Stimulated activated CD8-positive, alpha-beta memory T cell treated with anti-CD3 and anti-CD28 coated beads, Interleukin-15, amount 100 ng/mL, for 1 hour (primary cell): ENCODE measurements at places on chromosomes 2 and 18.
A peak's percentile ranks its signal among the peaks of the same experiment; 100 is the strongest.

GRCh38 chr2:27925766-27926472 lies 35.4 kb downstream of the BABAM2 start:
- no peak for DNase-seq

- DNase-seq = no peak
Measured at GRCh38 chr2:169366066-169366465, 3.7 kb upstream of the LRP2 start.

GRCh38 chr2:69017080-69017479 lies 4.1 kb downstream of the ANTXR1 start:
- DNase-seq = no peak

- no peak for DNase-seq
Measured at GRCh38 chr2:126908721-126909177, 10.1 kb downstream of the TEX51 start.

DNA sequence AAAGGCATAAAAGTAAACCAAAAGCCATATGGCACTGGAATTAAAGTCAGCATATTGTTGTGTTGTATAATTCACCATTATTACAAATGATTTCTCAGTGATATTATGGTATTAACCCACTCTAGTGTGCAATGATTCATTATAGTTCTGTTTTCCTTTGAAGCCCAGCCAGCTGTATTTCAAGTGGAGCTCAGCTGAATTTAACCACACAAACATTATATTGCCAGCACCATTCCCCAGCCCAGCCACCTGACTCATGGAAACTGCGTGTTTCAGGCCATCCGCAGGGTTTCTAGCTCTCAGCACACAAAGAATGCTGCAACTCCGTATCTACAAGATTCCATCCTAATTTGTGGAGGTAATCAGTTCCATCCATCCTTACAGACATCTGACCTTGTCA lies 166.8 kb upstream of the CHAC2 start:
- DNase-seq = no peak

GRCh38 chr2:69789772-69790600 lies 39.5 kb upstream of the GMCL1 start:
- no peak for DNase-seq

GRCh38 chr2:122545821-122546220 lies 790.4 kb downstream of the TSN start:
- no peak for DNase-seq

- DNase-seq = no peak
Measured at GRCh38 chr2:205684871-205685313, 2.6 kb downstream of the NRP2 start.

GRCh38 chr2:163800951-163801381 lies 65.2 kb upstream of the FIGN start:
- DNase-seq = no peak

DNA sequence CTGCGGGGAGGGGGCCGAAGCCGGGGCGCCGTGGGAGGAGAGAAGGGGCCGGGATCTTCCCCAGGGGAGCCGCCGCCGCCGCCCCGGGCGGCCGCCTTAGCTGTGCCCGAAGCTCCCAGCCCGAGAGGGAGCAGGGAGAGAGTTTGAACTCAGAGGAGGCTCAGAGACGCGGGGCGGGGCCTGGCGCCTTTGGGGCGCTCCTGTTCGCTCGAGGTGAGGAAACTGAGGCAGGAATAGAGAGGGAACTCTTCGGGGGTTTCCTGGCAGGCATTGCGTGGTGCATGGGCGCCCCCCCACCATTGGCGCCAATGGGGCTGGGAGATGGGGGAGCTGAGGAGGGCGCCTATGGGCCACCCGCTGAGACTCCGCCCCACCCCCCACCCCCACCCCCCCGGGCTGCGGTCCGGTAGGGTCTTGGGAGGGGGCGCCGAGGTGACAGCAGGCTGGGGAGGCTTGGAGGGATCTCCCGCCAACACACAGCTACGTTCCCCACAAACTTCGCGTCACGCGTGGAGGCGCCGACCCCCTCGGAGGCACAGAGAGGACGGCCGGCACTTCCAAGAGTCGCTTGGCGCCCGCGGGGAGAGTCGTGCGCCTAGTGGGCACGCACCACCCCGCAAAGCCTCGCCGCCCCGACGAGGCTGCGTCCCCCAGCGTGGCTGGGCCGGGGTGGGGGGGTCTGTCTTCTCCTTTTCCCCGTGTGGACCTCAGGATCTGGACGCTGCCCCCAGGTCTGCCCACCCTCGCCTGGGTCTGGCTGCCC lies 680 bp downstream of the CTDSP1 start:
- DNase-seq = no peak

DNA sequence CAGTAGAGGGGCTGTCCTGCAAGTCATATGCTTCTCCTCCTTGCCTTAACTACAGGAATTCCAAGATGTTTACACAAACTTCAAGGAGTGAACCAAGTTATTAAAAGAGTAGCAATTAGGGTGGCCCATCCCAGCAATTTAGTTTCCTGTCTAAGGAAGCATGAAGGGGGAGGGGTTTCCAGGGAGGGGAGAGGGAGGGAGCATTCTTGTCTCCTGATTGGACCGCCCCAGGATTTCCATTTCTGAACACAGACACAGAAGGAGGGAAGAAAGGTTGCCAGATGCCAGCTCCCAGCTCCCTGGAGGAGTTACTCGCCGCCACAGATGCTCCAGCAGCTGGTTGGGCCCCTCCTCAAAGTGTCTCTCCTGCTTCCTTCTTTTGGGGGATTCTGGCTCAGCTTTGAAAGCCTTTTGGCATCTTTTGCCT lies 107.6 kb downstream of the TRIB2 start:
- no peak for DNase-seq

- no peak for DNase-seq
Measured at GRCh38 chr2:101776172-101777043, 78.9 kb downstream of the MAP4K4 start.

GRCh38 chr2:30711646-30712085 lies 95.6 kb downstream of the CAPN13 start:
- DNase-seq = peak; percentile 68

- DNase-seq = no peak
Measured at GRCh38 chr2:54574860-54575247, 118.7 kb downstream of the SPTBN1 start.

DNA sequence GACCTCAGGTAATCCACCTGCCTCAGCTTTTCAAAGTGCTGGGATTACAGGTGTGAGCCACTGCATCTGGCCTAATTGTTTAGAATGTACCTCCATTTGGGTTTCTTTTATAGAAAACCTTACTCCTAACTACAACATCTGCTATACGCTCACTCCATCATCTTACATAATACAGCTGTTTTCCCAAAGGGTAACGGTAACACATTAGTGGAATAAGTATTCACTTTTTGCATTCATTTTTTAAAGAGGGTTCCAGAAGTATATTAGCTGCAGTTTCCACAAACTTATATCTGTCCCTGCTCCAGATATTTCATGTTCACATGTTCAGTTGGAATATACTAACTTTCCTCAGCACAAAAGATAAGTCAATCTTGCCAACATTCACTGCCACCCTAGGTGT lies 640.1 kb upstream of the FSHR start:
- no peak for DNase-seq

DNA sequence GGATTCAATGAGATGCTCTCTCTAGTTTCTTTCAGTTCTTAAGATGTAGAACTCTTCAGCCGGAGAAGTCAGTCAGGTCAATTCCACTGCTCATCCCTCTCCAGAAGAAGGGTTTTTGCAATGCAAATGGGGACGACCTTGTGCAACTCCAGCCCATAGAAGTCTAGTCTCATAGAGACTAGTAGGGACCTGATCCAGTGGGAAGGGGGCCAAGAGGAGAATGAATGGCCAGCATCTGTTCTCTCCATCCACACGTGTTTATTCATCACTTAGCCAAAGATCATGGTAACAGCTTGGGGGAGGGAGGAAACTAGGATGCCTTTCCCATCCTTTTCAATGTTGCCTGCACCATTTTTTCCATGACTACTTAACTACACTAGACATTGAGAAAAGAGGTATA lies 120.2 kb downstream of the LAMA3 start:
- DNase-seq = no peak

GRCh38 chr2:60707750-60708371 lies 48.2 kb upstream of the PAPOLG start:
- no peak for DNase-seq

DNA sequence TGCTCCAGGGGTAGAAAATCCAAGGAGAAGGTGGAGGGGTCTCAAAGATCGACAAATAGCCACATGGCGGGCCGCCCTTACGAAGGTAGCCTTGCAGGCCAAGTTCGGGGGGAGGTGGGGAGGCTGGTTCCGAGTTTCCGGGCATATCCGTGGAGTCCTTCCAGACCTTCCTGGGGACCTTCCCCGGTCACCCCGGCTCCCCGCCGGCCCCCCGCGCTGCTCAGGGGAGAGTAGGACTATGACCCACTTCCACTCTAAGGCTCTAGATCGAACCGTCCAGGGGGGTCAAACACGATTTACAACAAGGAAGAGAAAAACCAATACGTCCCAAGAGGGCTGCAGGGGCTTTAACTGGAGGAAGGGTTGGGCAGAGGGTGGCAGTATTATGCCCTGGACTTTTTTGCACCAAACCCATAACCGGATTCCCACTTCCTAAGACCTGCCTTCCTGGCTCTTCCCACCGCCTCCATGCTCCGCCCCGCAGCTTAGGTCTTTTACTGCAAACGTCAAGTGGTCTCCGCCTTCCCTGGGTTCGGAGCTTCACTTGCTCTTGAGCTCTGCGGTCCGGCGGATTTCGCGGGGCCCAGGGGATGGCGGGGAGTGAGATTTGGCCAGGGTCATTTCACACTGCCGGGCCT lies 779 bp upstream of the LYPD6 start:
- no peak for DNase-seq

DNA sequence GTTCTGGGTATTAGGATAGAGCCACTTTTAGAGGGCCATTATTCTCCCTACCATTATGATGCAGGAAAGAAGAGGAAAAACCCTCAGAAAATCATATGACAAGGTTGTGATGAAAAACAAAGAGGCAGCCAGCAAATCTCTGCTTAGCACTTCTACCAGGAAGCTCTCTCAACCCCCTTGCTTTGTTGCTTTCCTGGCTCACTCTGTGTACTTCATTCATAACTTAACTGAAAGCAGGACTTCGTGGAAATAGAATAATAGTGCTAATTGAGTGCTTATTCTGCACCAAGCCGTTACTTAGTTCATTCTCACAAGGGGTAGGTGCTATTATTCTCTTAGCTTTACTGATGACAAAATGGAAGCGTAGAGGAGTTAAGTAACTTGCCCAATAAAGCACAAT lies 354.1 kb downstream of the HRH4 start:
- DNase-seq = no peak

DNA sequence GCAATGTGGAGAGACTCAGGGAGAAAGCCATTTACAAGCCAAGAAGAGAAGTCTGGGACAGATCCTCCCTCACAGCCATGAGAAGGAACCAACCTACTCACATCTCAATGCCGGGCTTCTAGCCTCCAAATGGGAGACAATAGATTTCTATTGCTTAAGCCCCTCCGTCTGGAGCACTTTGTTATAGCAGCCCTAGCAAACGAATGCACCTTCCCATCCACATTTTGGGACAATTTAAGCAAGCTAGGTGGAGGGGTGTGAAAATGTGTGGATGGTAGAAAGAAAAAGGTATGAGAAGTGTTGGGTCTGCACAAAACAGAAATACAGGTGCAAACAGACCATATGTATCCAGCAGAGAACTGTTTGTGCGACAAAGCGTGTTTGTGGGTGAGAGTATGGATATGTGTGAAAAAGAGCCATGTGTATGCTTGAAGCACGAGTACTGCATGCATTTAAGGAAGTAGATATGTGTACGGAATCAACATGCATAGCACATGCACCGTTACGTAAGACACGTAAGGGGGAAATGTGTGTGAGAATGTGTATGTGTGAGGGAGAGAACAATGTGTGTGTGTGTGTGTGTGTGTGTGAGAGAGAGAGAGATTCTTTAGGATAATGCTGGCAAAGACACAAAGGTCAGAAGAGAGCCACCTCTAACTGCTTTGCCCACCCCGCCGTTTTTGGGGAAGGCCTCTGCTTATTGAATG lies 13.1 kb upstream of the E2F6 start:
- DNase-seq = no peak

- no peak for DNase-seq
Measured at GRCh38 chr2:108082978-108083377, 96.7 kb downstream of the SLC5A7 start.

DNA sequence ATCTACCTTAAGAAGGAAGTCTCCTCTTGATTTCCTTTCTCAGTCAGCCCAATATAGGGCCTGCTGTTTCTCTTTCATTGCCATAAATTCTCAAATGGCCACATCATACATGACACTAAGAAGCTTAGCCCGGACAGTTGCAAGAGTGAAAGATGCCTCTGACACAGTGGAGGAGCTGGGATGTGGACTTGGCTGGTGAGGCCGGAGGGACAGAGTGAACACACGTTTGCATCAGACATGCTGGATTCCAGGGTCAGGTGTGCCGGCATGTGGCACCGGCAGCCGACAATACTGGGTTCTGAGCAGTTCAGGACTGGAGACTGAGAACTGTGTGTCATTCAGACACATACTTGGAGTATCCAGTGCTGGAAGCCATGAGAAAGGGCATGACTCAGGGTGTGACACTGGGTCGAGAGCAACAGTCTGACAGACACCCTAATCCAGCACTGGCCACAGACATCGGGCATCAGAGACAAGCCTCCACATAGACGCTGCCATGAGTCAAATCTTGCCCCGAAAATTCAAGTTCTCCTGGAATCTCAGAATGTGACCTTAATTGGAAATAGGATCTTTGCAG lies 31.4 kb downstream of the TIMM21 start:
- no peak for DNase-seq

DNA sequence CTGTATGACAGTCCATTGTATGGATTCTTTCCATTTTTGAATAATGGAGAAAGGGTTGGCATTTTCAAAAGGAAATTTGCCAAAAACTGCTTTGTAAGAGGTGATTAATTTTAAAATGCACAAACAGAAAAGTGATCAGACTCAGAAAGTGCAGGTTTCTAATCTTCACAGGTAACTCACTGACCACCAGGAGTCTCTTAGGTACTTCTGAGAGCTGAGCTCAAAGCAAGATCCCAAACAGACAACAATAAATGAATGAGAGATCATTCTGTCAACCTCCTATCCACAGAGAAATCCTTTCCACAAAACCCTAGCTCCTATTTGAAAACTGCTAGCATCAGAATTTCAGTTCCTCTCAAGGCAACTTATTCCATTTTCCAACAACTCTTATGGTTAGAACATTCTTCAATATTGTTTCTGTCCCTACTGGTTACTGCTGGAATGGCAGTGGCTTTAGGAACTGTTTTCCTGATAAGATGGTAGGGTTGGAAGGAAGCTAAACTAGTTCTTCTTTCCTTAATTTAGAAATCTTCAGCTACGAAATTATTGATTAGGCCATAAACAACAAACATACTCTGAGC lies 20.6 kb upstream of the HAAO start:
- no peak for DNase-seq
